ENCODE measurements at places on chromosomes 13 and 19.

- no peak for DNase-seq
These were observed 23.1 kb downstream of the LRFN3 start for GRCh38 chr19:35959040-35959967.

- no peak for DNase-seq
These were observed 71.4 kb downstream of the FREM2 start for GRCh38 chr13:38758277-38758676.

DNA sequence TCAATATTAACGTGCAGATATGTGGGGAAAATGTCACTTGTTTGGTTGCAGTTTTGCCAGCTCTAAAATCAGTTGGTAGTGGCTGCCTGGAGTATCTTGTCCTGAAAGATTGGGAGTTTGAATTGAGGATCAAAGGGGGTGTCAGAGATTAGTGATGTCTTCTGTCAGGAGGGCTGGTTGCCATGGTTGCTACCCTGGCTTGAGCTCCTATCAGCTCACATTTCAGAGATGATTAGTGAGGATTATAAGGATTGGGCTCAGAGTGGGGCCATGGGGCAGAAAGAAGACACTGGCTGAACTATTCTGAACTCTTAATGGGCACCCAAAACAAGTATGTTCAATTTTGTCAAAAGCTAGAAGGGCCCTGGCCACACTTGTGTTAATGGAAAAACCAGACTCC, 95.5 kb upstream of the RNF113B start:
- DNase-seq = no peak

GRCh38 chr19:23304238-23304637, 54.0 kb upstream of the ZNF724 start:
- DNase-seq = no peak

- DNase-seq = no peak
These were observed 15.9 kb downstream of the CBARP start for GRCh38 chr19:1221904-1222255.

DNA sequence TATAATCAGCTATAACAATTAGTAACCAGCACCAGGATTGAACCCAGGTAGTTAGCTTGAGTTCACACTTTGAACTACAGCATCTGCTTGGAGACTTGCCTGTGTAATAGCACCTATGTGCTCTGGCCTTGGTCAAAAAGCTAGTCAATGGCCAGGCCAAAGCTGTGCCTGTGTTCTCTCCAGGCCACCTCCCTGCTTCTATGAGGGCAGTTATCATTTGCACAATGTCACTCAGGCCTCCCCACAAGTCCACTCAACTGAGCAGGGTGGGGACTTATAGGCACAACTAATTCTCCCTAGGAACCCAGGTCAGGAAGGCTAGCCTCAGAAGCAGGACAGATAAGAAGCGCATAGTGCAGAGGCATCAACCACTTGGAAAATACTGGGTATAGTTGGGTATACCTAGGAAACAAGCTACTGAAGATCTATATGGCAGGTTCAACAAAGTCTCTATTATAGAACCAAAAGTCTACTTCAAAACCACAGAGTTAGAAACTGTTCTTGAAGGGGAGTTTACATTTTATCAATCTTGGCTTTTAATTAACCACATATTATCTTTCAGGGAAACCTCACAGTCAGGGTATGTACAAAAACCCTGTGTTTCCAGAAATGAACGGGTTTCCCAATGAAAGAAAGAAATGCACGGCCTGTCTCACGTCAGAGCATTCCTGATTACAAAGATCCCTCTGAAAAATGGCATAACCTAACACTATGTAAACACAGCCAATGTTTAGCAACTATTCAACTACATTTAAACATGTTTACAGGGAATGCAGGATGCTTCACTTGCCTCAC, 140.9 kb downstream of the ABCC4 start:
- DNase-seq = no peak

DNA sequence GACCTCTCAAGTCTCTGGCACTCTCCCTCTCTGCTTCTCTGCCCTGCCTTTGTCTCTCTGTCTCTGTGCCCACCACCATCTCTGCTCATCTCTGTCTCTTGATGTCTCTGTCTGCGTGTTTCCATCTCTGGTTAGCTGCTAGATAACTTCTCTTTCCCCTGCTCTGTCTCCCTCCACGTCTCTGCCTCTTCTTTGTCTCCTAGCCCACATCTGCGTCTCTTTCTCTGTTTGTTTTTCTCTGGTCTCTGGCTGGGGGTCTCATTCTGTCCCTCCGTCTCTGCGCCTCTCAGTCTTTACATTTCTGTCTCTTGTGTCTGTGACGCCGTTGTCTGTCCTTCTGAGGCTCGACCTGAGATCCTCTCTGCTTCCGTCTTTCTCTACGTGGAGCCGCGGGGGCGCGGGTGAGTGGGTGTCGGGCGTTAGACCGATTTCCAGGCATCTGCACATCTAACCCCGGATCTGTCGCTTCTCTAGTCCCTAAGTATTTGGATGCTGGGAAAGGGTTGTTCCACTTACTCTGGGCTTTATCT, 386 bp downstream of the GIPR start:
- no peak for DNase-seq

- DNase-seq = no peak
These were observed 178.6 kb downstream of the RBM26 start for GRCh38 chr13:79227418-79227817.

DNA sequence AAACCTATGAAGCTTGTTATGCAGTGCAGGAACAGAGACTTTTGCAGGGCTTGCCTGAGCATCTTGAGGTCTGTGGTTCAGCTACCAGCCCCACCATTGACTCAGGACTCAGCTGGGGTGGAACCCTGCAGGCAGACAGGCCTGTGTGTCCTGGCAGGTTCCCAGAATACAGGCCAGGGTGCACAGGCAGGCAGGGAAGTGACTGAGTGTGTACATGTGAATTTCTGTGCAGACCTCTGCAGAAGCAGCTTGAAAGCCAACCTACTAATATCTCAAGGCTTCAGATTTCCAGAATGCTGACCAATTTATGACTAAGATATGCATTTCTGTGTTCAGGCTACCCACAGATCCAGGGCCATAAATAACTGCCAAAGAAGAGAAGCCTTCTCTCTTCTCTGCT, 254.4 kb downstream of the DLEU7 start:
- no peak for DNase-seq

DNA sequence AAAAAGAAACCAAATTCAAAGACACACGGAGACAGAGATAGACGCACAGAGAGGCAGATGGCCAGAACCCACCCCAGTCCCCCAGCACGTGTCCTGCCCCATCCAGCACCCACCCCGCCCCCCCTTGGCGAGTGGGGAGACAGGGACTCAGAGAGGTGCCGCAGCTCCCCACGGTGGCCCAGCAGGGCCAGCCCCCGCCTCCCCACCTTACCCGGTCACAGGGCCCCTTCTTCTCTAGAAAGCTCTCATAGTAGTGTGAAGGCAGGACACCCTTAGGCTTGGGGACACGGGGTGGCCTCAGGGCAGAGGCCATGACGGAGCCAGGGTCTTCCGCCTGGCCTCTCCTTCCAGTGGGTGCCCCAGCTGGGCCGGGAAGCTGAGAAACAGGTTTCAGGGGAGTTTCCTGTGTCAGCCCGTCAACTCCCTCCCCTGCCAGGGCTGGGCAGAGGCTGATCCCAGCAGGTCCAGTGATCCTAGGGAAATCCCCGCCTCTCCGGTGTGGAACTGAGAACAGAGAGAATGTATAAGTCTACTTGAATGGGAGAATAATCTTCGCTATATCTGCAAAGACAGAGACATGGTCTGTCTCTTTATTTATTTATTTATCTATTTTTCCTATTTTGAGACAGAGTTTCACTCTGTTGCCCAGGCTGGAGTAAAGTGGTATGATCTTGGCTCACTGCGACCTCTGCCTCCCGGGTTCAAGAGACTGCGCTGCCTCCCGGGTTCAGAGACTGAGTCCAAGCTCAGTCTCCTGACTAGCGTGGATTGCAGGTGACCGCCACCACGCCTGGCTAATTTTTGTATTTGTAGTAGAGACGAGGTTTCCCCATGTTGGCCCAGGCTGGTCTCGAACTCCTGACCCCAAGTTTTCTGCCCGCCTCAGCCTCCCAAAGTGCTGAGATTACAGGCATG, at the start of gene STAP2:
STAP2 (minus strand) TSS at position 387 of the 915 bp plus-strand sequence; CDS start at position 313, 74 bp downstream.
- no peak for DNase-seq

GRCh38 chr19:31883296-31883990, 462.0 kb upstream of the ZNF507 start:
- DNase-seq = no peak

DNA sequence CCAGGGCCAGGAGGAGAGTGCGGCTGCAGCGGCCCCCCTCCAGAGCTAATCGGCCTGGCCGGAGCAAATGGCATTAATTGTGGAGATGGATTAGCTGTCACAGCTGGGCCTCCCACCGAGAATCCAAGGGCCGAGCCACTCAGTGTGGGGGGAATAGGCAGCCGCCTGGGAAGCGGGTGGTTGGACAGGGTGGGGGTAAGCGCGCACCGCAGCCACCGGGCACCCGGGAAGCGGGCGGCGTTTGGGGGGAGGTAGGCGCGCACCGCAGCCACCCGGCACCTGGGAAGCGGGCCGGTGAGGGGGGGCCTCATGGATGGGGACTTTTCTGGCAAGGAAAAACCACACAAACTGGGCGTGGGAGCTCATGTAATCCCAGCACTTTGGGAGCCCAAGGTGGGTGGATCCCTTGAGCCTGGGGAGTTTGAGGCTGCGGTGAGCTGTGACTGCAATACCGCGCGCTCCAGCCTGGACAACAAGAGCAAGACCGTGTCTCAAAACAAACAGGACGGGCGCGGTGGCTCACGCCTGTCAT, 9.7 kb downstream of the R3HDM4 start:
- DNase-seq = no peak

- DNase-seq = no peak
These were observed 2.7 kb downstream of the CLEC4G start for GRCh38 chr19:7729211-7729610.

GRCh38 chr13:79695754-79696153, 214.8 kb downstream of the NDFIP2 start:
- no peak for DNase-seq

- no peak for DNase-seq
These were observed 104.4 kb downstream of the DNAJC15 start for GRCh38 chr13:43127827-43128226.

- no peak for DNase-seq
These were observed 57.2 kb downstream of the DHRS12 start for GRCh38 chr13:51746802-51747201.

GRCh38 chr19:8455018-8455417, 10.2 kb downstream of the HNRNPM start:
- no peak for DNase-seq

DNA sequence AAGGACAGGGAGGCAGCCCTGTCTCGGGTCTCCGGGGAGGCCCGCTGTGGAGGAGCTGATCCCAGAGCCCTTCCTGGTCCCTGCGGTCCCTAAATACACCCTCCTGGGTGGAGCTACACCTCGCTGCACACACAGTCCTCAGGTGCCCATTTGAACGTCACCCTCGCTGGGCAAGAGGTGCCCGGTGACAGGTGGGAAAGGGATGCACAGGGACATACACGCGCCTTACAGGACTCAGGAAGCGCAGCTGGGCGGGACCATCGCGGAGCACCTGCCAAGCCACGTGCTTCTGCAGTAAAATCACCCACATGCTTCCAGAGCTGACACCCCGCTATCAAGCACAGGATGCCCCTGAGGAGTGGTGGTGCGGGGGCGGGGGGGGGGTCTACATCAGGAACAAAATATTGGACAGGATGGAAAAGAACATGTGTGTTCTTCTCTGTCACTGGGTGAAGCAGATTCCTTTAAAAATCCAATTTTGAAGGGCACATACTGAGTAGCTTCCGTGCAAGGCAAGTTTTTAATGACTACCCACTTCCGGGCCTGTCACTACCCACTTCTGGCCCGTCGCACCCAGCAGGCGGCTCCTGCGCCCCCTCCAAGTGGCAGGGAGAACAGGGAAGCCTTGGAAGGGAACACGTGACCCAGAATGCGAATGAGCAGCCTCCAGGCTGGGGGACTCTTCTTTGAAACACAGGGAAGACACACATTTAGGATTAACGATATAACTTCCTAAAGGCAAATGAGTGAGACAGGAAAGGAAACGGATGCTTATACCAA, 78.9 kb downstream of the COL4A1 start:
- no peak for DNase-seq

- no peak for DNase-seq
These were observed 369.9 kb downstream of the PCDH9 start for GRCh38 chr13:66859934-66860877.

- no peak for DNase-seq
These were observed 32.1 kb upstream of the OR1M1 start for GRCh38 chr19:9054765-9055164.

- no peak for DNase-seq
These were observed 113.2 kb downstream of the TM9SF2 start for GRCh38 chr13:99614465-99614885.

GRCh38 chr19:45090034-45090433, 2.9 kb upstream of the PPP1R37 start:
- DNase-seq = no peak

DNA sequence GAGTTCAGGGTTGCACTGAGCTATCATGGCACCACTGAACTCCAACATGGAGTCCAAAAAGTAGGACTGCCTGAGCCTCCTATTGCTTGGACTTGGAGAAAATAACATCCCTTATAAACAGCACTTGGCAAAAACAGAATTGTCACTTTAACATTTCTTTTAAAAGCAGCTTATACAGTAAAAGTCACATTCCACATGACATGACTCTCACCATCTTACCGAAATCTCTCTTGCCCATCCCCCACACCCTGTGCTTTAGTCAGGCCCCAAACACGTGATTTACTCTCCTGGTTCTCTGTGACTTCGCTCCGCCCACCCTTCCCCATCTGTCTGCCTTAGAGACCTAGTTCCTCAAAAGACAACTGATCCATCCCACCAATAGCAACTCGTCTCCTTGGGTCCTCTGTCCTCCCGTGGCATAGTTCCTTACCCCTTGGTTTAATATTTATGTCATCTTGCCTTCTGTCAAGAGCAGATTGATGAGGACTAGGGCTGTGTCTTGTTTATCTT, 4.6 kb downstream of the SAFB start:
- peak; percentile 18 for DNase-seq

DNA sequence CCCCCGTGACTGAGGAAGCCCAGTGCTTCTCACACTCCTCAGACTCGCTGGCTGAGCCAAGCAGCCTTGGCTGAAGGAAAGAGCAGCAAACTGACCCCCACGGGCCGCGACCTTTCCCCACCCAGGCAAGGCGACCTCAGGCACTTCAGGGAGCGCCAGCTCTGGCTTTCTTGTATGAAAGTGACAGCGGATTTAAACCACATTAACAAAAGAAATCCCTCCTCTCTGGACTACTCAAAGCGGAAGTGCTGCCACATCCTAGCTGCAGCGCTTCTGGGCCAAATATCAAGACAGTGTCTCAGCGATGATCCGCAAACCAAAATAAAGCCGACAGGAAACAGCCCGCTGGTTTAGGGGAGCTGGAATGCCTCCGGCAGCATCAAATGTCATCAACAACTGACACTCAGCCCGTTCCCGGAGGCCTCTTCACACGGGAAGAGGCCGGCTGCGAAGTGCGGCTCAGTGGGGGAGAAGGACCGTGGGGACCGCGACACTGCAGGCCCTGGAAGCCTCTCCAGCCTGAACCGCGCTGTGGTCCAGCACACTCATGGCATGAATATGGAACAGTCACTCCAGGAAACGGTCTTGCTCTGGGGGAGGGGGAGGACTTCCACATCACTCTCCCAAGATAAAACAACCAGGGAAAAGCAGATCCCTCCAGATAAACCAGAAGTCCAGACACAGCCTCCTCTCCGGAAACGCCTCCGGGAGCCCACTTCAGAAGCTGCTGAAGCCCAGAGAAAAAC, 1.4 kb downstream of the RASA3 start:
- DNase-seq = peak; percentile 44

- DNase-seq = no peak
These were observed 56.0 kb downstream of the F2RL3 start for GRCh38 chr19:16944626-16945363.

- DNase-seq = no peak
These were observed 3.3 kb upstream of the CEACAM7 start for GRCh38 chr19:41691268-41691970.
